NCI-H1048 (cell line): ENCODE measurements at places on chromosomes 13 and 19.

- no peak for DNase-seq
These were observed 20.1 kb downstream of the NOTCH3 start for GRCh38 chr19:15180451-15181390.

DNA sequence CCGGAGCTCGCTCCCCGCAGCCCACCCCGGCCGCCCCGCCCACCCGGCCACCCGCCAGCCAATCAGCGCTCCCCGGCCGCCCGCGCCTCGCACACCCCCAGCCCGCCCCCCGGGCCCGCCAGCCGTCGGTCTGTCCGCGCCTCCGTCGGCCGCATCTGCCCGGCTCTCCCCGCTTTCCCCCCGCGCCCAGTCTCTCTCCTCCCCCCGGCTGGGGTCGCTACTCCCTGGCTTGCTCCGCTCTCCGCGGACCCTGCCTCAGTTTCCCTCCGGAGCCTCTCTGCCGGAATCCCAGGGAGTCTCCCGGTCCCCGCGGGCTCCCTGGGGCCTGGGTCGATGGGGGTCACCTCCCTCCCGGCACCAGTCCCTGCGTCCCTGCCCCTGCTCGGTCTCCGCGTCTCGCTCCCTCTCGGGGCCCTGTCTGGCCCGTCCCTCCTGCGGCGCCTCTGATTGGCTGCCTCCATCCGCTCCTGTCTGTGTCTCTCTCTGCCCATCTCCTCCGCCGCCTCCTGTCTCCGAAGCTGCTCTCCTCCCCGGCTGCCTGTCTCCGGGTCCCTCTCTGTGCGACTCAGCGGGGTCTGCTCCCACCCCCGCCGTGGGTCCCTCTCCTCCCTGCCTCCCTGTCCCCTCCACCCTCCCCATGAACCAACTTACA is 484 bp downstream of the IL11 start:
- no peak for DNase-seq

GRCh38 chr19:13095934-13096927 is 6.4 kb downstream of the LYL1 start:
- DNase-seq: no peak

GRCh38 chr13:33787051-33787591 is 30.8 kb upstream of the RFC3 start:
- no peak for DNase-seq

DNA sequence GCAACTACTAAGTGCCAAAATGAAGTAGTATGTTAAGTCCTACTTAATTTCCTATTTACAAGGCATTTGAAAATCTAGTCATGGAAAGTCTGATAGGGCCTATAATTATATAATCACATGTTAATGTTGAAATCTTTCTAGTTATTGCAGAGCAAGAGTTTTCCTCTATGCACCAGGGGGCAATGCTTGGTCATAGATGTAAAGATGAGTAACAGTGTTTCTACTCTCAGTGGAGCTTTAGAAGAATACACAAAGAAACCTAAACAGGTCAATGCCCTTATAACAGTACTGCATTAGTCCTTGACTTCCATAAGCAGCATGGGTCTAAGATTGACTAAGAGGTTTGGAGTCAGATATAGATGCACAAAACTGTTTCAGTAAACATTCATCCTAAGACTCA is 218.7 kb downstream of the KCTD12 start:
- no peak for DNase-seq

GRCh38 chr19:2468596-2468995 is 7.3 kb upstream of the GADD45B start:
- DNase-seq: no peak
